Activated naive CD4-positive, alpha-beta T cell treated with anti-CD3 and anti-CD28 coated beads for 36 hours (primary cell): ENCODE measurements at places on chromosomes 7 and 10. TPM values are rescaled to one million over a fixed set of nuclear protein-coding genes. Genes with fewer than 3 reads are reported as not detected.

DNA sequence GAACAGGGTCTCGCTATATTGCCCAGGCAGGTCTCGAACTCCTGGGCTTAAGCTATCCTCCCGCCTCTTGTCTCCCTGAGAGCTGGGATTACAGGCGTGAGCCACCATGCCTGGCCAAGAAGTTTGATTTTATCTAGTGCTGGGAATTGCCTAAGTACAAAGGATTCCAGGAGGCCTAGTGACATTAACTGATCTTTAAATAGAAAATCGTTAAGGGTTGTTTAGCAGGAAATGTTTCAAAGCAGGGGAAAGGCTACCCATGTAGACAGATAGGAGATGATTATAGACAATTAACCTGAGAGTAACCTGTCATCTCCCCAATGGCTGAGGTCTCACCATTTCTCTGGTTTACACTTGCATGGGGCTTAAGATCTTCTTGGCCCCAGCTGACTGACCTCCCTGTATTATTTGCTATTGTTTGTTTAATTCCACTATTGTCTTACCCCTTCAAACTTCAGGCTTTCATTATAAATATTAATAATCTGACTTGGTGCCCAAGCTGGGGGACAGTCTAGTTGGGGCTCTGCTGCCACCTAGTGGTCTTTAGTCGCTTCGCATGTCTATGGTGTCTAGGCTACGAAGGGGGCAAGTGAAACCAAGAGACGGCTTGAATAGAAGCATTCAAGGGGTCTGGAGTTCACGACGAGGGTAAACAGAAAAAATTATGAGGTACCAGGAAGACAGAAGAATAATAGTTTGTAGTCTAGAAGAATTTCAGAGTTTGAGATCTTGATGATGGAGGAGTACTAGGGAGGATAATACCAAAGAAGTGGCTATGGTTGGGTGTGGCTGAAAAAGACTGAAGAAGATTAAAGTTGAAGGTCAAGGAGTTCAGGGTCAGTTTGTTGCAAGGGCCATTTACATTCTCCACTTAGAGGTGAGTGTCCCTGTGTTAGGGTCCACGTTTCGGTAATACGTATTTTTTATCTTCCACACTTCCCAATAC, 40.4 kb upstream of the BPGM start:
- H3K36me3 ChIP-seq = no peaks in the 10 kb centered on the region
- H3K4me1 ChIP-seq = peaks cover 1% of the 10 kb centered on the region
- no peak overlapping the region for H3K4me3 ChIP-seq
- H3K27me3 ChIP-seq = peaks cover 3% of the 10 kb centered on the region

- no peaks in the 10 kb centered on the region for H3K4me1 ChIP-seq
- no peak overlapping the region for H3K4me3 ChIP-seq
- no peaks in the 10 kb centered on the region for H3K36me3 ChIP-seq
- H3K27ac ChIP-seq = no peak overlapping the region
Measured at GRCh38 chr10:116868722-116869121, 19.4 kb downstream of the ENO4 start.

GRCh38 chr10:128367807-128368206, 241.6 kb upstream of the MKI67 start:
- no peak overlapping the region for H3K4me3 ChIP-seq
- H3K4me1 ChIP-seq = no peaks in the 10 kb centered on the region
- peaks cover 6% of the 10 kb centered on the region for H3K27me3 ChIP-seq
- no peak for DNase-seq
- H3K27ac ChIP-seq = no peak overlapping the region
- no peaks in the 10 kb centered on the region for H3K36me3 ChIP-seq

- H3K36me3 ChIP-seq = no peaks in the 10 kb centered on the region
- no peak overlapping the region for H3K27ac ChIP-seq
- peaks cover 6% of the 10 kb centered on the region for H3K4me1 ChIP-seq
- no peak for DNase-seq
- no peak overlapping the region for H3K4me3 ChIP-seq
Measured at GRCh38 chr10:80581469-80581835, 43.8 kb downstream of the SH2D4B start.

DNA sequence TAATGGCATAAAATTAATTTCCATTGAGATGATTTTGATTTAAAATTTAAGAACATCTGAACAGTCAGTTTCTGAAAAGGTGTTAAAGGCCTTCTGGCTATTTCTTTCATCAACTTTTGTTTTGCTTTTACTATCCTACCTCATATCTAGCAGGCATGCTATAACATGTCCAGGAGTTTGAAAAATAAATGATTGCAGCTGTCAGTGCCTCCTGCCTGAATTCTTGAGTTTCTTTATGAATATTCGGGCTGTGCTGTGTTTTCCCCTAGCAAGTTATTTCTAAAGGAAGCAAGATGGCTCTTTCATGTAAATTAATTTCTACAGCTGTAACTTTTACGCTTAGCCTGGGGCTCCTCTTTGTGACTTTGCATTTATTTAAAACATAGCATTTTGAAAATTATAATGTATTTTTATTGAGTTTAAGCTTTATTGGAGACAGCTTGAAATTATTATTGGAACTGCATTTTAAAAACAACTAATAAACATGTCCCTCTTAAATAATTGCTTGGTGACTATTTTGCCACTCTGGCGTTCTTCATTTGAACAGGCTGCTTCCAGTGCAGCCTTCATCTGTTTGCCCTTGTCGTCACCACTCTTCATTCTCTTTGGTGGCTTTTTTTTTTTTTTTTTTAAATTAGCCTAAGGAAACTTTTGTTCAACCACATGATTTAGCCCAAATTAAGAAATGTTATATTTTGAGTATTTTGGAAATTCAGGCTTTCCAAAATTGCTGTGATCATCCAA, 1083.4 kb upstream of the LRRN3 start:
- no peaks in the 10 kb centered on the region for H3K4me1 ChIP-seq
- no peak overlapping the region for H3K4me3 ChIP-seq
- H3K27me3 ChIP-seq = no peaks in the 10 kb centered on the region

DNA sequence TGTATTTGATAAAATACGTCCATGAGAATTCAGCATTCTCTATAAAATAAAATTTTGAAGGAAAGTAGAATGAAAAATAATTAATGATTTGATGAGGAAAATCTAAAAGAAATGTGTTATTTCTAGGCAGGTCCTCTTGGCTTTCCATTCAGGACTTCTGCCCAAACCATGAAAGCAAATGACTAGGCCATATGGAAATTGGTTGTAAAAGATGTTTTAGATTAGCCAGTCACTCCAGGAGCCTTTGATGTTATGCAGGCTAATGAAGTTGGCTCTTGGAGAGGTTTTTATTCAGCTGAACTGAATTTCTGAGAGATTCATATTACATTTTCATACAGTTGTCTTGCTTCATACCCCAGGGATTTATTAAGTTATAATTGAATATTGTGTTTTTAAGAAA, 452.8 kb downstream of the SDK1 start:
- H3K36me3 ChIP-seq = no peaks in the 10 kb centered on the region
- no peak for DNase-seq
- H3K4me3 ChIP-seq = no peak overlapping the region
- no peaks in the 10 kb centered on the region for H3K27me3 ChIP-seq
- H3K4me1 ChIP-seq = no peaks in the 10 kb centered on the region

DNA sequence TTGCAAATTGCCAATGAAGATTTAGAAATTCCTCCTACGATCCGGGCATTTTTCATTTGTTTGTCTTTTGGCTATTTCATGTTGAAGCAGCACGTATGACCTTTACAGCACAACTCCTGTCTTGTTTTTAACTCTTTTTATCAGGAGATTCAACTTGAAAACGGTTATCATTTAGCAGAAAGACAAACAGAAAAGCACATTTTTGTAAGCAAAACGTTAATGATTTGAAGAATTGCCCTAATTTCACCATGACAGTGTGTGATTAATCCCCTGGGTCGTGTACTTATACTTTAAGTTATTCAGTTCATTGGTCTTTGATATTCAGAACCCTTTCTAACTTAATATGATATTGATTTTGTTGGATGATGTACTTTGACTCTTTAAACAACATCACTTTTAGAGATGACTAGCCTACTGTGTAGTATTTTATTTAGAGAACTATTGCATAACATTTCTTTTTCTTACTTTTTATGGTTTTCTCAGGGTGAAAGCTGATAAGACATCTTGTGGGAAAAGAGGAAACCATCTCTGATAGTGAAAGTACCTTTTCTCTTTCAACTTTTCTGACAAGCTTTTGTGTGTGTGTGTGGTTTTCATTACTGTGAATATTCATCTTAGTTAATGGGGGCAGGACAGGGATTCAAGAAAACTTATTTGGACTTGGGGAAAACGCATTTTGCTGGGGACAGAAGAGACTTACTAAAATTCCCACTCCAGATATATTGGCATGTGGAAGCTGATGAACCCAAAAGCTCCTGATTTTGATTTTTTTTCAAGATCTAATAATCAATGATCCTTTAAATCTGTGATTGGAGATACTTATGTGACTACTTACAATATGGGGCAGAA, 8.1 kb downstream of the HHEX start:
- no peaks in the 10 kb centered on the region for H3K36me3 ChIP-seq
- no peak overlapping the region for H3K4me3 ChIP-seq
- no peak overlapping the region for H3K27ac ChIP-seq
- H3K27me3 ChIP-seq = peaks cover 66% of the 10 kb centered on the region

- no peak overlapping the region for H3K4me3 ChIP-seq
- DNase-seq = no peak
- H3K36me3 ChIP-seq = peaks cover 1% of the 10 kb centered on the region
- H3K4me1 ChIP-seq = peaks cover 36% of the 10 kb centered on the region
- no peaks in the 10 kb centered on the region for H3K27me3 ChIP-seq
Measured at GRCh38 chr10:15181576-15182156, 13.2 kb upstream of the NMT2 start.

DNA sequence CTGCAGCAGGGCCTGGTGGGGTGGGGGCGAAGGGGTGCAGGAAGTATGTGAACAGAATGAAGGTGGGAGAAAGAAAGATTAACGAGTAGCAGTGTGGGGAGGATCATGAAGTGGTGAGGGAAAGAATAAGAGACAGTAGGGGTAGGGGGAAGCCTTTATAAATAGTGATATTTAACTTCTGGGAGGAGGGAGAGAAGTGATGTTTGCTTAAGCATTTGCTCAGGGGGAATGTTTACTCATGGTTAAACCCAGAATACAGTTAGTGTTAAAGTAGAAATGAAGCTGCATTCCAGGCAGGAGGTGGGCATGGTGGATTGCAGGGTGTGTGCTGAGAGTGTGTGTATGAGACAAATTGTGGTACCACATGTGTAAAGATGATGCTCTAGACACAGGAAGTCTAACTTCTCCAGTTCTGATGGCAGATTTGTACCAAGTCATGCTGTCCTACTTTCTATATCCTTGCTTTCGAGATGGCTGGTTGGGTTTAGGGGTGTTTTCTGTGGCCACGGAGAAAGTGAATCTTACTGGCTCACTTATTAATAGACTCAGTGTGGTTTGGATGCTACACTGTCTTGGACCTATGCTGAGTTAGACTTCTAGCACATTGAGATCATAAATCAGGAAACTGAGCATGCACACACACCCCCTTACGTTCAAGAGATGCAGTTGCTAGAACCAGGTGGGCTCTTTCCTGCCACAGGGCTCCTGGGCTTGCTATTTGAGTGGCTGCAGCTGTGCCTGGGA, 10.6 kb upstream of the DNMBP start:
- H3K36me3 ChIP-seq = no peaks in the 10 kb centered on the region
- peaks cover 7% of the 10 kb centered on the region for H3K4me1 ChIP-seq
- no peak overlapping the region for H3K27ac ChIP-seq

DNA sequence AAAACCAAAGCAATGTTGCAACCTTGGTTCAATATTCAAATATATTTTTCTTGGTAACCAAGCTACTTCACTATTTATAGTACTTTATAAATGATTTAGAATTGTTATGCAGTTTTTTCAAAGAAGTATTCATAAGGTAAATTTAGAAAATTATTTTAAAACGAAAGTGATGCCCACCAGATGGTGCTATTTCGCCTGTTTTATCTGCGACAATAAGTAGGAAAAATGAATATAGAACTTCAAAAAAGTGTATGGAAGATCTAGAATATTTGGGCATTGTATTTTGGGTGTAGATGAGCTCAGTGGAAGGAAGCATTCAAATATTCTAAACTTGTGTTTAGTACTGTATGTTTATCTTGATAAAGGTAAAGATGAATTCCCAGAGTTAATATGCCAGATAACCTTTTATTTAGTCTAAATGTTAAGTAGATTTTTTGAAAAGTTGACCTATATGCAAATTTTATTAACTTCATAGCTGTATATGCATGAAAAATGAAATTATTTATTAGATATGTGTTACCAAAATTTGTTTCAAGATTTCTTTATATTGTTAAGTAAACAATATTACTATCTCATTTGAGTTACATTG, 93.2 kb downstream of the ADK start:
- no peaks in the 10 kb centered on the region for H3K27me3 ChIP-seq
- H3K4me3 ChIP-seq = no peak overlapping the region
- no peaks in the 10 kb centered on the region for H3K4me1 ChIP-seq
- H3K27ac ChIP-seq = no peak overlapping the region

- H3K4me3 ChIP-seq = no peak overlapping the region
- no peaks in the 10 kb centered on the region for H3K27me3 ChIP-seq
- H3K4me1 ChIP-seq = peaks cover 81% of the 10 kb centered on the region
- DNase-seq = no peak
- peaks cover 34% of the 10 kb centered on the region for H3K36me3 ChIP-seq
Measured at GRCh38 chr10:119531067-119531466, 11.5 kb downstream of the RGS10 start.

DNA sequence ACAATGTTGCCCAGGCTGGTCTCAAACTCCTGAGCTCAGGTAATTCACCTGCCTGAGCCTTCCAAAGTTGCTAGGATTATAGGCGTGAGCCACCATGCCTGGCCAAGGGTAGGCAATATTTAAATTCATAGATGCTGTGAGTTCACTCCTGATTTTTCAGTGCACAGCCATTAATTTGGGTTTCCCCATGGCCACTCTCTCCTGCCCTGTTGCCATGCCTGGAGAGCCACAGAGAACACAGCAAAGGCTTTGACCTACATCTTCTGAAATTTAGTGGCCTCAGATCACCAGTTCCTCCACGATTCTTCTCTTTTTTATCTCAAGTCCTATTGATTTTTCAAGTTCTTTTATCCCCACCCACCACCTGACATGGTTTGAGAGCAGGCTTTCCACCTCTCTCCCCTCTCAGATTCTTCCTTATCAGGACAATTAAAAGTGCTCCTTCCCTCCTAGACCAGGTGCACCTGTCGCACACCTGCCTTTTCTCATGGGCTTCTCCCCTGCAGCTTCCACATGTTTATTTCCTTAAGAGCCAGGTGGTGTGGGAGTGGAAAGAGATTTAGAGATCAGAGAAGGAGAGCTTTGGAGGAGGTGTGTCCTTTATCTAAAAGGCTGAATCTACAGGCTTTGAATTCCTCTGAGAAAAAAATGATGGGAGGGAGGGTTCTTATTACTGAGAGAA, 123.8 kb downstream of the ADRA2A start:
- no peak overlapping the region for H3K4me3 ChIP-seq
- H3K4me1 ChIP-seq = no peaks in the 10 kb centered on the region
- DNase-seq = no peak
- H3K27ac ChIP-seq = no peak overlapping the region
- no peaks in the 10 kb centered on the region for H3K36me3 ChIP-seq

GRCh38 chr10:75035975-75036708, 75.3 kb upstream of the SAMD8 start:
- H3K27ac ChIP-seq = peak overlapping the region; percentile 48
- H3K4me1 ChIP-seq = peaks cover 53% of the 10 kb centered on the region
- DNase-seq = peak; percentile 66
- no peaks in the 10 kb centered on the region for H3K27me3 ChIP-seq
- no peak overlapping the region for H3K4me3 ChIP-seq
- no peaks in the 10 kb centered on the region for H3K36me3 ChIP-seq

Gene BBIP1
- total RNA-seq = 42.6 TPM

Gene GPRIN2
- not detected for total RNA-seq

Gene AKR1C1
- 1.1 TPM for total RNA-seq

Gene PTPRN2
- 0.54 TPM for total RNA-seq
